ENCODE measurements at places on chromosomes 1 and 21.

DNA sequence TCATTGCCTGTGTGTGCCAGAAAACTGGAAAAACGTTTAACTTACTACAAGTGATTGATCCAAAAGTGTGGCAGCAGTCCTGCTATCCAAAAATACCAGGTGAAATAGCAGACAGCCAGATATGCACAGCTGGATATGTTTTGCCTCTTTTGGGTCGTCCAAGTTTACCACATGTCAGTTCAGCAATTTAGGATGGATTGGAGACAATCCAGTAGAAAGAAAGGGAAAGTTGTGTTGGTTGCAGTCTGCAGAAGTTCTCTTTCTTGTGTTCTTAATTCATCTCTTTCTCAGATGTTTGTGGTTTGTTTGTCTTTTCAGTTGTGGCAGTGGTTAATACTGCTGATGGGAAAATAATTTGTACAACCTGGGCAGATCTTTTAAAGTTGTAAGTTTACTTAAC, 645.0 kb downstream of the PTPRC start:
- DNase-seq = no peak

GRCh38 chr1:31099293-31100032, 33.9 kb upstream of the PUM1 start:
- no peak for DNase-seq

DNA sequence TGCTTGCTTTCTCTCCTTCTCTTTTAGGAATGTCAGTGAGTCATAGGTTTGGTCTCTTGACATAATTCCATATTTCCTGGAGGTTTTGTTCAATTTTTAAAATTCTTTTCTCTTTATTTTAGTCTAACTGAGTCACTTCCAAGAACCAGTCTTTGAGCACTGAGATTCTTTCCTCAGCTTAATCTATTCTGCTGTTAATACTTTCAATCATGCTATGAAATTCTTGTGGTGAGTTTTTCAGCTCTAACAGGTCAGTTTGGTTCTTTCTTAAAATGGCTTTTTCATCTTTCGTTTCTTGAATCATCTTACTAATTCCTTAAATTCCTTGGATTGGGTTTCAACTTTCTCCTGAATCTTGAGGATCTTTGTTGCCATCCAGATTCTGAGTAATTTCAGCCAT, 321.0 kb downstream of the PTBP2 start:
- DNase-seq = no peak

DNA sequence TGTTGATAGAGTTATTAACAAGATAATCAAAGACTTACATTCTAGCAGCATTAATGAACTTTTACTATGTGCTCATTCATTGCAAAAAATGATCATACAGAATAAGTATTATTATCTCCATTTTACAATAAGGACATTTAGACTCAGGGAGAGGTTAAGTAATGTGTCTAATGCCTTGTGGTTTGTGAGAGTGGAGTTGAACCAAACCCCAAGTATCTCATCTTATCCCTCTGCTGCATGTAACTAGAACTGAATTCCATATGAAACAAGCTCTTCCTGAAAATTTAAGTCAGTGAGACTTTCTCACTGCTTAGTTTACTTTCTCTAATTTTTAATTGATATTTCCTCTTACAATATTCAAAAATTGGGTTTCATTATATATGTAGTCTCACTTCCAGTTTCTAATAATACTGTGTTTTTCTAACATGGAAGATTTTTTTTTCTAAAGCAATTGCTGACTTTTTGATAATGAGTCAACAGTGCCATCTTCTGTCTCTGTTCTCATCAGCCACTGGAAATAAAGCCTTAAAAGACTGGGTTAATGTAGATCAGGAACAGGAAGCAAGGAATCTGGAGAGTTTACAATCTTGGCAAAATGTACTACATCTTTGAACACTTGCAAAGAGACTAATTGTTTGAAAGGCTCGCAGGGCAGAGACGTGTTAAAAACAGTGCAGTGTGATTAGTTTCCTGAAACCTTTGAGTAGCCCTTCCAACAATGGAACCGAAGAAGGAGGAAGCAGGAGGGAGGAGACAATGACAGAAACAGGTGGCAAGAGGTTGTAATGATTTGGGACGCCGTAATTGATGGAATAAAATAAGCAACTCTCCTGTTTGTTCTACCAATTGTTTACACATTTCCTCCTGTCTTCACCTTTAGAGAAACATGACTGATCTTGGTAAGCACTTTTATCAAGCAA, 567.6 kb downstream of the MRPL39 start:
- no peak for DNase-seq

- no peak for DNase-seq
These were observed 12.2 kb downstream of the PTCH2 start for GRCh38 chr1:44830900-44831304.

GRCh38 chr1:115336741-115337140, 1.3 kb downstream of the NGF start:
- DNase-seq = no peak

DNA sequence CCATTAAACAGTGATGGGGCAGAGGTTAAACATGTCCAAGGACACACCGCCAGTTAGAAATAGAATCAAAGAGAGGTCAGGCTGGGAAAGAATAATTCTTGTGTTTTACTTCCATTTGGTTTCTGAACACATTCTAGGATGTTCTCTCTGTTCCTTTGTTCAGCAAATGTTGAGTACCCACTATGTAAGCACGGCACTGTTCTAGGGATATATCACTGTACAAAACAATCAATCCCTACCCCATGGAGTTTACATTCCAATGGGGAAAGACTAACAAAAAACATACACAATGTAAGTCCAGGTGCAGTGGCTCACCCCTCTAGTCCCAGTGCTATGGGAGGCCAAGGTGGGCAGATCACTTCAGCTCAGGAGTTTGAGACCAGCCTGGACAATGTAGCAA, 6.2 kb downstream of the MYOCOS start:
- DNase-seq = no peak

DNA sequence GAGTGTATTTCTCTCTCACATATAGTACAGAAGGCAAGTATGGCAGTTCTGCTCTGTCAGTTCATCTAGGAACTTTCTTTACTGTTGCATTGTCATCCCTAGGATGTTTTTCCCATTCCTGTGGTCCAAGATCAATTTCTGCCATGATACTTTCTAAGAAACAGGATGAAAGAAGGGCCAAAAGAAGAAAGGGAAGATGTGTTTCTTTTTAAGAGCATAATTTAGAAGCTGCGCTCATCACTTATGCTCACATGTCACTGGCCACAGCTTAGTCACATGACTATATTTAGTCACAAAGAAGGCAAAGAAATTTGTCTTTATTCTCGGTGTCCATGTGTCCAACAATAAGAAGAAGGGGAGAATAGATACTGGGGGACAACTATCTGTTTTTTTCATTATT, 7.0 kb upstream of the MAST2 start:
- DNase-seq = no peak

GRCh38 chr21:29436143-29436542, 137.4 kb downstream of the BACH1 start:
- no peak for DNase-seq

GRCh38 chr1:7497107-7497637, 273.9 kb upstream of the VAMP3 start:
- DNase-seq = no peak

GRCh38 chr1:21804536-21804935, 7.5 kb upstream of the LDLRAD2 start:
- no peak for DNase-seq

DNA sequence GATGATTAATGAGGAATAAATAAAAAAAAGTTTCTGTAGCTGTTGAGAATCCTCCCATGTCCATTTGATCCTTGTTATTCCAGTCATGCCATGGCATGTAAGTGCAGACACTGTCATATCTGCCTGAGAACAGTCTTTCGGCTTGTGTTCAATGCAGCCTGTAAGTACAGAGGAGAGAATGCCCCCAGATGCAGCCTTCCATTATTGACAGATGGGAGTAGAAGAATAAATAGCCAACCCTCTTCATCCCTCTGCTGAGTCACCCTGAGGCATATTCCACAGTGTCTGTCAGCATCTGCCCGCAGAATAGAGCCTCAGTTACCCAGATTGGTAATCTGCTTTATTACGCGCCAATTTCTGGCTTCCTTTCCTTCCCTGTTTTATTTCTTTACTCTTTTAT, 139.4 kb downstream of the LRRC7 start:
- DNase-seq = no peak

GRCh38 chr1:36559061-36559460, 76.3 kb upstream of the CSF3R start:
- no peak for DNase-seq

GRCh38 chr1:185990565-185990964, 256.4 kb downstream of the HMCN1 start:
- DNase-seq = no peak

DNA sequence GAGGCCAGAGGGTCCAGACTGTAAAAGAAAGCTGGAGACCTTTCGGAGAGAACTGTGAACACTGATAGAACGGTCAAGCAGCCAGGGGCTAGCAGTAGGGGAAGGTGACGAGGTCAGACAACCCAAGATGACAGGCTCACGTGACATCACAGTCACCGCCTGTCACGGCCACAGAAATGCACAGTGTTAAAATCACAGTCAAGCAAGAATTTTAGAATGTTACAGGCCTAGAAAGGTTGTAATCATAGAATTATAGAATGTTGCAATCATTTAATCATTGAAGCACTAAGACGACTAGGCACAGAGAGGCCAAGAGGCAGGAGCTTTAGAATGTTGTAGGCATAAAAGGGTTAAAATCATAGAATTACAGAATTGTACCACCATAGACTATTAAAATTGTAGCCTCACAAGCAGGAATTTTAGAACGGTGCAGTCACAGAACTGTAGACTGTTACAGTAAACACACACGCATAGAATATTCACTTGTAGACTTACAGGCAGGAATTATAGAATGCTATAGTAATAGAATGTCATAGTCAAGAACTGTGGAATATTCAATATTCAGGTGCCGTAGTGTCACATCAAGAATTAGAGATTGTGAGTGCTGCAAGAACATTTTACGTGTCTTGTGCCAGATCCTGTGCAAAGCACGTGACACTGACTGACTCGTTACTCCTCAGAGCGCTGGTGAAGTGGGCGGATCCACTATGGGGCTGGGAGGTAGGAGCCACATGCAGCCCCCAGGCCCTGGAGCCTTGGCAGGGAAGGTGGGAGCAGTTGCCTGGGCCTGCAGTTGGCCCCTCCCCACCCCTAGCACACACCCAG, 118.1 kb downstream of the EPHB2 start:
- DNase-seq = no peak

- no peak for DNase-seq
These were observed 124.4 kb upstream of the PLPPR4 start for GRCh38 chr1:99139876-99140275.

- no peak for DNase-seq
These were observed 50.8 kb downstream of the ACBD3 start for GRCh38 chr1:226135709-226136108.

- DNase-seq = no peak
These were observed 12.6 kb upstream of the ALG14 start for GRCh38 chr1:95085376-95085775.

DNA sequence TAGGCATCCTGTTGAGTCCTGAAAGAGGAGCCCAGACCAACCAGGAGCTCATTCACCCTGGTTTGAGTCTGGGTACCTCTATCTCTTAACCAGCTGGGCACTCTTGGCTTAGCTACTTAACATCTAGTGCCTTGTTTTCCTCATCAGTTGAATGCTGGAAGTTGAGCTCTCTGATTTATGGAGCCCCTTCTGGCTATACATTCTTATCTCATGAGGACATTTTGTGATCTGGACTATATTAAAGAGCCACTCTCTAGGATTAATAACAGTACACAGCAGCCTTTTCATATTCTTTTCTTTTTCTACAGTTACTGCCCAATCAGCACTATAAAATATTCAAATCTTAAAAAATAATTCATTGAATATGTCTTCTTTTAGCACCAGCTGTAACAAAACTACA, 296.9 kb upstream of the RUNX1 start:
- DNase-seq = no peak

- no peak for DNase-seq
These were observed 216.3 kb upstream of the ZC3H12A start for GRCh38 chr1:37258068-37258467.

DNA sequence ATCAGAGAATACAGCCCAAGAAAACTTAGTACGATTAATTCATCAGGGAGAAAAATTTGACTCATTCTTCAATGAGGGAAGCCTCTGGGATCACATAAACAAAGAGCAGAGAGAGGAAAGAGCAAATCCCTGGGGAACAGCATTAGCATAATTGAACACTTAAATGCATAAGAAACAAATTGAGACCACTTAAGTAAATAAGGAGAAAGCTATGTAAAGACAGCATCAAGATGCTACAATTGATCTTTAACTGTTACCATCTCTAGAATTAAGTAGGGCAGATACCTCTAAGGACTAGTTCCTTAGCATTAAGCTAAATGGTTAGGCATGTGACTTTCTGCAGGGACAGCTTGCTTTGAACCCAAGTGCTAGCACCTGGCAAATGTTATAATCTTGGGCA, 265.1 kb upstream of the NEGR1 start:
- no peak for DNase-seq

DNA sequence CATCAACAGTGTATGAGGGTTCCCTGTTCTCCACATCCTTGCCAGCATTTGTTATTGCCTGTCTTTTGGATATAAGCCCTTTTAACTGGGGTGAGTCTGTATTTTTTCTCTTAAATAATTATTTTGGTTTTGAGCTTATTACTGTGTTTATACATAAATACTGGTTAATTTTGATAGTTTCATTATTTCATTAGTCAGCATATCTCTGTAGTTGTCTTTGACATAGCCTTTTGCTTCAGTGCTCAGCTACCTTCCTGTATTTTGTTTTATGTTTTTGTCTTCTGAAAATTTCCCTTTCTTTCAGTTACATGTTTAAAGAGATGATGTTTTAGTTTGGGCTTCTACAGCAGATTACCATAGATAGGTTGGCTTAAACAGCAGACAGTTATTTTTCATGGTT, 138.1 kb downstream of the XPR1 start:
- no peak for DNase-seq

Data from hematopoietic multipotent progenitor cell (in vitro differentiated cells).